ENCODE measurements at places on chromosomes 16 and 17. TPM values are rescaled to one million over a fixed set of nuclear protein-coding genes. Genes with fewer than 3 reads are reported as not detected.
A peak's percentile ranks its signal among the peaks of the same experiment; 100 is the strongest.

- H3K4me3 ChIP-seq = peak overlapping the region; percentile 92
- peaks cover 5% of the 10 kb centered on the region for H3K4me1 ChIP-seq
- no peak for DNase-seq
- peak overlapping the region; percentile 97 for H3K27ac ChIP-seq
- no peaks in the 10 kb centered on the region for H3K27me3 ChIP-seq
Observed at GRCh38 chr16:69564845-69565670, 708 bp upstream of the NFAT5 start.

DNA sequence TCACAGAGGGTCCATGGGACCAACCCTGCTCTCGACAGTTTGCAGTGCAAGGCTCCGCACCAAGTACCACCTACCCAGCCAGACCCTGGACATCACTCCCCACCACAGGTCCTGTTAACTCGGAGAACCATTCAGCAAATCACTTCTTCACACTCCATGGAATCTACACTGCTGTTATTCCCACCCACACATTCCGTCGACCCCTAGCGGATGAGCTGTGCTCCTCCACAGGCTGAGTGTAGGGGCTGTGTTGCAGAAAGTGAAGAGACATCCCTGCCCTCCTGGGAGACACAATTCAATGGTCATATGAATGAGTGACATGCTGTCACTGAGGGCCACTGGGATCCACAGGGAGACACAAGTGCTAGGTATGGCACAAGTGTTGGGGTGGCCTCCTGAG is 27.5 kb downstream of the MPG start:
- H3K27ac ChIP-seq = no peak overlapping the region
- no peaks in the 10 kb centered on the region for H3K27me3 ChIP-seq
- no peaks in the 10 kb centered on the region for H3K4me1 ChIP-seq
- DNase-seq = no peak
- H3K4me3 ChIP-seq = no peak overlapping the region

DNA sequence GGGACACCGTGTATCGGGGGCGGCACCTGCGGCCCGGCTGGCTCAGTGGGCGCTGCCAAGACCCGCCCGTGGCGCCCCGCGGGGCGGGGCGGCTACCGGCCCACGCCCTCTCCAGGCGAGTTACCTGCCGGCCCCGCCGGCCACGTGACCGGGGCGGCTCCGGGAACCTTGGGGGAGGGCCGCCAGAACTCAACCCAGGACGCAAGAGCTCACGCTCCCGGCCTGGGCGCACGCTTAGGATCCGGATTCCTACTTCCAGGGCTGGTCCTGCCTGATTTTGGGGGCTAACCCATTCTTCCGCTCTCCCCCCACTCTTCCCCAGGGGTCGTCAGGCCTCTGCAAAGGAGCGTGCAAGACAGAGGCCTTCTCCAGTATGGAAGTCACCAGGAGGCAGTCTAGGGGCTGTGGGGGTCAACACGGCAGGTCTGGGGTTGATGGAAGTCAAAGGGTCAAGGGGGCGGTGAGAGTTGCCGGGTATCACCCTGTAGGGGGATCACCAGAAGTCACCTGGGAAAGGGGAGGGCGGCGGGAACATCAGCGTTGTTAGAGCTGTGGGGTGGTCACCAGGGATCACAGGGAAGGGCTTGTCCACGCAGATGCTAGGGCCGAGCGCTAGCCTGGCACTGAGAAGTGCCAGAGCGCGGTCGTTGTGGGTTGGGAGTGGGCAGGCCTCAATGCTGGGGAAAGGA is 354 bp upstream of the ESRP2 start:
- H3K36me3 ChIP-seq = no peaks in the 10 kb centered on the region
- H3K4me1 ChIP-seq = no peaks in the 10 kb centered on the region
- peak overlapping the region; percentile 74 for H3K27ac ChIP-seq

DNA sequence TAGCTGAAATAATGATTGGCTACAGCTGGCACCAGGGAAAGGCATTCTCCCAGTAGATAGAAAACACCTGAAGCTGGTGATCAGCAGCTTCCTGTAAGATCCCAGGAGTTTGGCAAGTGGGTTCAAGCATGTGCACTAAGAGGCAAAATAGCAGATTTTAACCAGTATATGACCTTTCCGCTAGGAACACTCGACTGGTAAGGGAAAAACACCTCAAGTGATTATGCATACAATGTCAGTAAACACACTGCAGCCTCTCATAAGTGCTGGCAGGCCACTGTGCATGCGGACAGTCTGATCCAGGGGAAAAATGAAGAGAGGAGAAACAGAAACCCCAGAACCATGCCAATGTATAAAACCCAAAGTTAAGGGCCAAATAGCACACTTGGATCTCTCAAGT is 49.0 kb upstream of the HLF start:
- H3K36me3 ChIP-seq = no peaks in the 10 kb centered on the region
- DNase-seq = no peak
- no peak overlapping the region for H3K4me3 ChIP-seq
- H3K27ac ChIP-seq = no peak overlapping the region
- H3K4me1 ChIP-seq = no peaks in the 10 kb centered on the region
- no peaks in the 10 kb centered on the region for H3K27me3 ChIP-seq

DNA sequence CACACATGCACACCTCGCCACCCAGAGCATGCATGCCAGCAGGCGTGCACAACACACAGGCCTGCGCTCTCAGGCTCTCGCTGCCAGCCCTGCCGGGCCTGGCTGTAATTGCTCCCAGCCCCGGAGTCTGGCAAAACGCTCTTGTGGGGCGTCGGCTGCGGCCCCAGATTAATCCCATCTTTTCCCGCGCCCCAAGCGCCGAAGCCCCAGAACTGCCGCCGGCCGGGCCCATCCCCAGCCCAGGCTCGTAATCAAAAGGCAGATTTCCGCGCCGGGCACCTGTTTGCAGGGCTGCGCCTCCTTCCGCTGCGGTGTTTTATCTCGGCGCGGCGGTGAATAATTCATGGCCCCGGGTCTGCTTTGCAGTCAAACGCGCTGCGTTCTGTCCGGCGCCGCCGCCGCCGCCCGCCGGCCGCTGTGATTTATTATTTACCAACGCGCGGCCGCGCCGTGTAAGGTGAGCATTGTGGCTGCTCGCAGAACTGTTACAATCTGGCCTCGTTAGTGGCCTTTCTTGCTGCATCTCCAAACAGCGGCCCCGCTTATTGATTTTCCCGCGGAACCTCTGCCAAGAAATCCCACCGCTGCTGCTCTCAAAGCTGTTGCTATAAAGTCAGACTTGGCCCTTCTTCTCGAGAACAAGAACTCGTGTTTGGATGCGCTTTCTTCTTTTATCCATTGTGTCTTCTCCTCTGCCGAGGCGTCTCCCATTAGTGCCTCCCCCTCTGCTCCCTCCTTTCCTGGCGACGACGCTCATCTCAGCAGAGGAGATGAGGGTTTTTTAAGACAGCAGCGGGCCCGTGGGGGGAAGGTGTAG is 126.1 kb downstream of the IRX5 start:
- H3K27me3 ChIP-seq = no peaks in the 10 kb centered on the region
- H3K4me3 ChIP-seq = no peak overlapping the region
- H3K27ac ChIP-seq = no peak overlapping the region
- no peak for DNase-seq
- no peaks in the 10 kb centered on the region for H3K36me3 ChIP-seq

DNA sequence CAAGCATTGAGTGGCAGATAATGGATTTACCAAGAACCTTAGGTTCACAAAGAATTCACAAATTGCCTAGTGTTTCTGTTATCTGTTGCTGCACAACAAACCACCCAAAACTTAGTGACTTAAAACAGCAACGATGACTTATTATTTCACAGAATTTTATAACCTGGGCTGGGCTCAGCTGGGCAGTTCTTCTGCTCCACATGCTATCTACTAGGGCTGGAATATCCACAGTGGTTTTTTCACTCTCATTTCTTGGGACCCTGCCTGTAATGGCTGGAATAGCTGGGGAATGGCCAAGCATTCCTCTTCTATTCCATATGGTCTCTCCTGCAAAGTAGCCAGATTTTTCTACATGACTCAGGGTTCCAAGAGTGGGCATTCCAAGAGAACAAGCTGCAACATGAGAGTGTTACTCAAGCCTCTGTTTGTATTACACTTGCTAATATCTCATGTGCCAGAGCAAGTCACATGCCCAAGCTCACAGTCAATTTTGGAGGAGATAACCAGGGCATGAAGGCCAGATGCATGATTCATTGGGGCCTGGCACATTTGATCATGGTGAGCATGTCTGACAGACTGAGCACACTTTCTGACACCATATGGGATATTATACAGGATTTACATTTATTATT is 4.9 kb upstream of the PSMD7 start:
- H3K27me3 ChIP-seq = no peaks in the 10 kb centered on the region
- H3K4me3 ChIP-seq = no peak overlapping the region
- no peaks in the 10 kb centered on the region for H3K36me3 ChIP-seq
- H3K4me1 ChIP-seq = no peaks in the 10 kb centered on the region
- H3K27ac ChIP-seq = no peak overlapping the region

DNA sequence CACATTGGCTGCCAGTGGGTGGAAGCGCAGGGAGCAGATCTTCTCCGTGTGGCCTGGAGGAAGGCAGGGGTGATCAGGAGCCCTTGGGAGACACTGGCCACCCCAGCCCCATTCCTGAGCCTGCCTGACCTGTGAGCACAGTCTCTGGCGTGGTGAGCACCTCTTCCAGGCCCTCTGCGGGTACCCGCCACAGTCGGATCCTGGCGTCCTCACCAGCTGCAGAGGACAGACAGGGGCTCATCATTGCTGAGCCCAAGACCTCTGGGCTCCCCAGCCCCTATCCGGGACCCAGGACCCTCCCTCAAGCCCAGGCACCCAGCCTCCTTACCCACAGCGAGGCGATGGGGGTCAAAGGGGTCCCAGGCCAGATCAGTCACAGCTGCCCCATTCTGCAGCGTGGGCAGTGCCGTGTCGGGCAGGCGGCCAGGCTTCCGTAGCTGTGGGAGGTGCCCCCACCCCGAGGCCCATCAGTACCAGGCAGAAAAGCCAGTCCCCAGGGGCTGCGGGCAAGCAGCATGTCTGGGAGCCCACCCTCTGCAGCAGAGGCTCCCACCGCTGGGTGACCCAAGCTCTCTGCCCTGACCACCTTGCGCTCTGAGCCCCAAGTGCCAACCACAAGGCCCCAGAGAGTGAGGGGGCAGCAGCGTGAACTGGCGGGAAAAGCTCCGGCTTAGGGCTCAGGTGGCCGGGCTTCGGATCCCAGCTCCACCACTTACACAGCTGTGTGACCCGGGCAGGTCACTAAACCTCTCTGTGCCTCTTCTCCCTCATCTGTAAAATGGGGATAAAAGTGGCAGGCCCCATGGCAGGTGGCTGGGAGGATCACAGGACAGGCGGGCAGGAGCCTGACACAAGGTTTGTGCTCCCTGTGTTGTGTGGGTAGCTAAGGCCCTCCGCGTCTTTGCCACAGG is 10.2 kb upstream of the PAM16 start:
- H3K27ac ChIP-seq = no peak overlapping the region
- no peak overlapping the region for H3K4me3 ChIP-seq
- H3K36me3 ChIP-seq = peaks cover 86% of the 10 kb centered on the region
- no peaks in the 10 kb centered on the region for H3K27me3 ChIP-seq

DNA sequence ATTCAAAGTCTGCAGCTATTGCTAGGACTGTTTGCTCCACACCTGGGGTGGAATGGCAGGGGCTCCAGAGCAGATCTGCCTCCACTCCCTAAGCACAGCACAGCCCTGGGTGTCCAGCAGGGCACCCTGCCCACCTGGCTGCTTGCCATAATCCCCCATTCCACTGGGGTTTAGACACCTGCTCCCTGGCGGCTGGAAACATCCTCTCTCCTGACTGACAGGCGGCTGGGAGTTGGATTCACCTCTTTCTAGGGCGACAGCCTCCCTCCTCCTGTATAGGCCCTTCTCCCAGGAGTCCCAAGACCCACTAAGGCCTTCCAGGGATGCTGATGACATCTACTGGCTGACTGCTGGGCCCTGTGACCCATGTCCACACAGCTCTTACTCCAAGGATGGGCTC is 18.0 kb downstream of the HDAC5 start:
- DNase-seq = no peak
- H3K27ac ChIP-seq = no peak overlapping the region
- peaks cover 18% of the 10 kb centered on the region for H3K4me1 ChIP-seq
- no peaks in the 10 kb centered on the region for H3K36me3 ChIP-seq
- H3K4me3 ChIP-seq = no peak overlapping the region
- no peaks in the 10 kb centered on the region for H3K27me3 ChIP-seq

DNA sequence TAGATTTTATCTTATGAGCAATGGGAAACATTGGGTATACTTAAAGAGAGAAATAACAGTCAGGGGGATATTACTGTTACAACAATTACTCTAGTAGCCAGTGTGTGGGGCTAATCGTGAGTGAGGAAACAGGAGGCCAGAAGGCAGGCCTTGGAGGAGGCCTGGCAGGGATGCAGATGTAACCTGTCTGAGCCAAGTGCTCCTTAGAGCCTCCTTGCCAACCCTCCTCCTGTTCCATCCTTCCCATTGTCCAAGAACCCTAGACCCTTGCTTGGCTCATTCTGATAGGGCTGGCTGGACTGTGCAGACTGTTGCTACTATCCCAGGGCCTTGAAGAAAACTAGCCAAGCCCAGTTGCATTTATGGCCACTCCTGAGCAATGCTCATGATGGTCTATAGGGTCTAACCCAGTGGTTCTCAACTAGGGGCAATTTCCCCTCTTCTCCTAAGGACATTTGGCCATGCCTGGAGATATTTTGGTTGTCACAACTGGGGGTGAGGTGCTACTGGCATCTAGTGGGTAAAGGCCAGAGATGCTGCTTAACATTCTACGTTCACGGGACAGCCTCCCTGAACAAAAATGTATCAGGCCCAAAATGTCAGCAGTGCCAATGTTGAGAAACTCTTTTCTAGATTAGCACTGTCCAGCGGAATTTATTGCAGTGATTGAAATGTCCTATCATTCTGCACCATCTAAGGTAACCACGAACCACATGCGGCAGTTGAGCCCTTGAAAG is 24.4 kb upstream of the WSCD1 start:
- no peaks in the 10 kb centered on the region for H3K4me1 ChIP-seq
- H3K4me3 ChIP-seq = no peak overlapping the region
- H3K36me3 ChIP-seq = no peaks in the 10 kb centered on the region
- DNase-seq = no peak
- H3K27ac ChIP-seq = no peak overlapping the region
- H3K27me3 ChIP-seq = no peaks in the 10 kb centered on the region

- no peaks in the 10 kb centered on the region for H3K4me1 ChIP-seq
- H3K27ac ChIP-seq = no peak overlapping the region
- H3K36me3 ChIP-seq = no peaks in the 10 kb centered on the region
- DNase-seq = no peak
- no peaks in the 10 kb centered on the region for H3K27me3 ChIP-seq
- no peak overlapping the region for H3K4me3 ChIP-seq
Observed at GRCh38 chr17:8719291-8720246, 25.1 kb downstream of the CCDC42 start.

The KCNH6 gene
- 78.6 TPM for total RNA-seq

The GLTPD2 gene
- total RNA-seq = 5.4 TPM

The YBX2 gene
- 20.7 TPM for total RNA-seq

The TSNAXIP1 gene
- total RNA-seq = 0.35 TPM

The TNFRSF17 gene
- not detected for total RNA-seq

The KRTAP4-6 gene
- not detected for total RNA-seq

The ASPHD1 gene
- total RNA-seq = not detected

Measured in Peyer's patch (tissue), 4 donors.